Activated CD8-positive, alpha-beta memory T cell treated with anti-CD3 and anti-CD28 coated beads for 4 hours (primary cell): ENCODE measurements at places on chromosomes 12 and 14.

DNA sequence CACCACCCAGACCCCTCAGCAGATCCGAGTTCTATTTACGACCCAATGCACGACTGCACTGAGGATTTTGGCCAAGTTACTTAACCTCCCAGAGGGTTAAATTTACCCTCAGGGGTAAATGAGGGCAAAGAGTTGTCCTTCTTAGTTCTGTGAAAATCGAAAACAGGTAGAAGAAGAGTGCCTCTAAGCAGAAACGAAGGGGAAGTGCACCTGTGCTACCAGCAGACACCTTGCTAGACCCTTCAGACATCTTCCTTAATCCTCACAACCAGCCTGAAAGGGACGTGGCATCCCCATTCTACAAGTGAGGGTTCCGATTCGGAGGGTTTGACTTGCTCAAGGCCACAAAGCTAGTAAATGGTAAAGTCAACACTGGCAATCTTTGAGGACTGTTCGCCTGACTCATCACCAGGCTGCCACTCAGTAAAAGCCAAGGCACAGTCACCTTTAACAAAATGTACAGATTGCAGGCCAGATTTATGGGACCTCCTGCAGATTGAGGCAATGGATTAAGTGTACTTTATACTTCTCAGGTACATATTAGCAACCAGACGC lies 1.6 kb downstream of the GSG1 start:
- DNase-seq: no peak

GRCh38 chr14:34124585-34124984 lies 173.7 kb upstream of the EGLN3 start:
- no peak for DNase-seq

- DNase-seq: no peak
These were observed 209.6 kb downstream of the EMP1 start for GRCh38 chr12:13405961-13406703.

- no peak for DNase-seq
These were observed 648.3 kb upstream of the MDGA2 start for GRCh38 chr14:48323665-48324064.
